ENCODE measurements at places on chromosomes 2 and 18. TPM values are rescaled to one million over a fixed set of nuclear protein-coding genes. Genes with fewer than 3 reads are reported as not detected.

Gene AQP12B
- total RNA-seq: not detected

Gene OTOS
- total RNA-seq: not detected

Gene ADRA2B
- total RNA-seq: not detected

Gene STK16
- 22.3 TPM for total RNA-seq

Gene GPAT2
- total RNA-seq: not detected

Gene CRYGD
- not detected for total RNA-seq

Gene MFSD2B
- 0.51 TPM for total RNA-seq
